ENCODE measurements at places on chromosomes 7 and 10. TPM values are rescaled to one million over a fixed set of nuclear protein-coding genes. Genes with fewer than 3 reads are reported as not detected.

GRCh38 chr10:114471906-114472876 is 67.9 kb upstream of the AFAP1L2 start:
- peaks cover 7% of the 10 kb centered on the region for H3K4me1 ChIP-seq
- peak overlapping the region; percentile 25 for H3K27ac ChIP-seq
- DNase-seq: no peak
- no peak overlapping the region for H3K4me3 ChIP-seq
- peaks cover 4% of the 10 kb centered on the region for H3K36me3 ChIP-seq

GRCh38 chr7:100556541-100556940 is 17.2 kb downstream of the SAP25 start:
- no peaks in the 10 kb centered on the region for H3K4me1 ChIP-seq
- peaks cover 36% of the 10 kb centered on the region for H3K36me3 ChIP-seq
- no peak overlapping the region for H3K27ac ChIP-seq

DNA sequence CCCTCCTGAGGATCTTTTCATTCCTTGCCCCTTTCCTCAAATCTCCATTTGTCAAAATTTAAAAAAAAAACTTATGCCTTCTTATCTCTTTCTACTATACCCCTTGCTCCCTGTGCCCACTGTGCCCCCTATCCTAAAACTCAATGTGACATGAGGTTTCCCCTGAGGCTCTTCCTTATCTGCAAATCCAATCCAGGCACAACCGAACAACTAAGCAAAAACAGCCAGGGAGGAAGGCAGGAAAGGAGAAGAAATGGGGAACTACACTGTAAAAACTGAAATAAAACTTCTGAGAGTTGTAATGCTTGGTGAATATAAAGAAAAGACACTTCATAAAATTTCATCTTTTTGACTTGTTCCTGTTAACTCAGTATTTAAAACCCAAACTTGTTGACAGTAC is 54.2 kb downstream of the CRPPA start:
- no peak overlapping the region for H3K4me3 ChIP-seq
- no peak overlapping the region for H3K27ac ChIP-seq
- no peaks in the 10 kb centered on the region for H3K36me3 ChIP-seq
- DNase-seq: no peak
- H3K4me1 ChIP-seq: no peaks in the 10 kb centered on the region

DNA sequence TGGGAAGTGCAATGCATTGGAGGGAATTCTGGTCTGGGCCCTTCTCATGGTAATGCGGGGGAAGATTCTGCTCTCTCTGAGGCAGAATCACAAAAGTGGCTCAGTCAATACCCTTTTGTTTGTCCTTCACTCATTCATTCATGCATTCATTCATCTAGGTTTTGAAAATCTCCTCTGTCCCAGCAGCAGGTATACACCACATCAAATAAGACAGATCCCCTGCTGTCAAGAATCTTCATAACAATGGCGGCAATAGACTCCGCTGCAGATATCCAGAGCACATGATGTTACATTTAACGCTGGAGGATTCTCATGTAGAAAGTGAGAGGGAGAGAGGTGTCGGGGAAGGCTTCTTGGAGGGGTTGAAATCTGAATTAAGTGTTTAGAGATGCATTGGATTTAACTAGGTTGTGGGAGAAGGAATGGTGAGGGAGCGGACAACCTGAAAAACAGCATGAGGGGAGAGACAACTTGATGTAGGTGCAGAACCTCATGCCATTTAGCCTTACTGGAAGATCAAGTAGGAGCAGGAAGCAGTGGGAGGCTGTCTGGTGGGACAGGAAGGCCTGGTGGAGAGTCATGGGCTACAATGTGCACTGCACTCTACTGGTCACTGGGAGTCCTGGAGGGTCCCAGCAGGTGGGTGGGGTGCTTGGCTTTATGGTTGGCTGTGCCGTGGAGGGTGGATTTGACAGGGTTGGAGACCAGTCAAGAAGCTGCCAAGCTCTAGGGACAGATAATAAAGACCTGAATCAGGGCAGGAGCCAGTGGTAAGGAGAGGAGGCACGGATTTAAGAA is 5.2 kb upstream of the FAM180A start:
- H3K27me3 ChIP-seq: no peaks in the 10 kb centered on the region
- no peak for DNase-seq
- no peak overlapping the region for H3K4me3 ChIP-seq
- no peak overlapping the region for H3K27ac ChIP-seq
- H3K36me3 ChIP-seq: no peaks in the 10 kb centered on the region

DNA sequence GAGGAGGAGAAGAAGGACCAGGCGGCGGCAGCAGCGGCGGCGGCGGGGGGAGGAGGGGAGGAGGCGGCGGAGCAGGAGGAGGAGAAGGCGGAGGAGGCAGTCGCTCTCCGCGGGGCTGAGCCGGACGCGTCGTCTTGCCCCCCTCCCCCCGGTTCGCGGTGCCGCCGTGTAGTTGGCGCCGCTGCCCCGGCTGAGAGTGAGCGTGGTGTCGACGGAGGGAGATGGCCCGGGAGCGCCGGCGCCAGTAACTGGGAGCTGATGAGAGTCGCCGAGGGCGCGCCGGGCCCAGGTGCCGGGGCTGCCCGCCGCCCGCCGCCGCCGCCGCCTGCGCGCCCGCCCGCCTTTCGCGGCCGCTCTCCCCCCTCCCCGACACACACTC is 257 bp downstream of the WAC start:
- peak overlapping the region; percentile 93 for H3K27ac ChIP-seq
- peaks cover 9% of the 10 kb centered on the region for H3K36me3 ChIP-seq
- no peaks in the 10 kb centered on the region for H3K4me1 ChIP-seq
- no peaks in the 10 kb centered on the region for H3K27me3 ChIP-seq

- no peak for DNase-seq
- H3K4me1 ChIP-seq: no peaks in the 10 kb centered on the region
- no peaks in the 10 kb centered on the region for H3K36me3 ChIP-seq
These were observed 65.3 kb downstream of the SGCE start for GRCh38 chr7:94590526-94591162.

DNA sequence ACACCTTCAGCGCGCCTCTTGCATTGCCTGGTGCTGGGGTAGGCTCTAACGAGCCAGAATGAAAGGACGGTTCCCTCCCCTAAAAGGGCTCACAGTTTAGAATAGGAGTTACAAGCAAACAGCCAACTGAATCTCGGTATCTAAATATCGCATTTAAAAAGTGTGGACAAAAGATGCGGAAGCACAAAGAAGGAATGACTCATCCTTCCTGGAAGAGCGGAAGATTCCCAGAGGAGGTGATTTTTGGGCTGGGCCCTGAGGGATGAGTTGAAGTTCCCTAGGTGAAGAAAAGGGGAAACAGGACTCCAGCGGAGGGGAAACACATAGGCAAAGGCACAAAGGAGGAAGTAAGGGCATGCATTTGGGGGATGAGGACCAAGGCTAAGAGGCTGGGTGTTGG is 29.9 kb downstream of the SRRM3 start:
- DNase-seq: no peak
- H3K4me3 ChIP-seq: no peak overlapping the region
- peaks cover 13% of the 10 kb centered on the region for H3K27me3 ChIP-seq
- no peaks in the 10 kb centered on the region for H3K4me1 ChIP-seq

GRCh38 chr10:24718031-24718855 is 5.4 kb downstream of the ARHGAP21 start:
- peaks cover 9% of the 10 kb centered on the region for H3K4me1 ChIP-seq
- H3K27me3 ChIP-seq: no peaks in the 10 kb centered on the region
- H3K4me3 ChIP-seq: no peak overlapping the region
- DNase-seq: no peak

- no peaks in the 10 kb centered on the region for H3K36me3 ChIP-seq
- DNase-seq: no peak
- H3K27me3 ChIP-seq: no peaks in the 10 kb centered on the region
- H3K4me1 ChIP-seq: no peaks in the 10 kb centered on the region
- H3K27ac ChIP-seq: no peak overlapping the region
These were observed 164.4 kb downstream of the TPK1 start for GRCh38 chr7:144671429-144671828.

DNA sequence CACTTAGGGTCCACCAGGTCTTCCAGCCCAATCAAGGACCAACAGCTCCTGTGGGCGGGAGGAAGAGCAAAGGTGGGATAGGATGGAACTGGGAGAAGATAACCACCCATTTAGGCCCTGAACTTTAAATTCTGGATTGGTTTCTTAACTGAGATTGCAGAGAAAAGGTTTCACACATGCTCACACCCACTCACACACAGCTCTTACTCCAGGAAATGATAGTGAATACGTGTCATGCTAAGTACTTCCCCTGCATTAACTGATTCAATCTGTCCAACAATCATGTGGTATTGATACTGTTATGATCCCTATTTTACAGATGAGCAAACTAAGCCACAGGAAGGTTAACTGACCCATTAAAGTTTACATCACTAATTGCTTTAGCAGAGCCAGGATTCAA is 4.6 kb upstream of the CYP3A4 start:
- no peaks in the 10 kb centered on the region for H3K4me1 ChIP-seq
- no peak overlapping the region for H3K4me3 ChIP-seq
- no peaks in the 10 kb centered on the region for H3K36me3 ChIP-seq
- no peak for DNase-seq
- H3K27ac ChIP-seq: no peak overlapping the region
- H3K27me3 ChIP-seq: no peaks in the 10 kb centered on the region

DNA sequence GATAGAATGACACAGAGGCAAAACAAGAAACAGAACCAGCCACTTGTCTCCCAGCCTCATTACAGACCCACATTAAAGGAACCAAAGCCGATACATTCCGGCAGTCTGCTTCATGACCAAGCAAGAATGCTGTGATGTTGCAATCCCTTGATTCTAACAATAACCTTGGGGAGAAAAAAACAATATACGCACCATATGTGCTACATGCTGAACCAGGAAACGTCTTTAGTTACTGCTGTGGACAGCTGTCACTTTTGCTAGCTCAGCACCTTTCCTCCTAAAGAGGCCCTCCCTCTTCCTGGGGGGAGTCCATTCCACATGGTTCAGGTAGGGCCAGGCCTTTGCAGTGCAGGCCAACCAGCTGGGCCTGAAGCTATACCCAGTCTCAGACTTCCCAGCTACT is 79.1 kb downstream of the PRTFDC1 start:
- peaks cover 6% of the 10 kb centered on the region for H3K36me3 ChIP-seq
- no peak overlapping the region for H3K4me3 ChIP-seq
- H3K4me1 ChIP-seq: peaks cover 21% of the 10 kb centered on the region

GRCh38 chr10:111984057-111984456 is 199.5 kb downstream of the GPAM start:
- H3K27me3 ChIP-seq: no peaks in the 10 kb centered on the region
- no peaks in the 10 kb centered on the region for H3K4me1 ChIP-seq
- no peaks in the 10 kb centered on the region for H3K36me3 ChIP-seq
- DNase-seq: no peak

GRCh38 chr7:98869027-98869596 is 702 bp downstream of the TMEM130 start:
- no peak for DNase-seq
- H3K27ac ChIP-seq: no peak overlapping the region
- peak overlapping the region; percentile 7 for H3K4me3 ChIP-seq
- H3K36me3 ChIP-seq: no peaks in the 10 kb centered on the region
- H3K27me3 ChIP-seq: peaks cover 32% of the 10 kb centered on the region

DNA sequence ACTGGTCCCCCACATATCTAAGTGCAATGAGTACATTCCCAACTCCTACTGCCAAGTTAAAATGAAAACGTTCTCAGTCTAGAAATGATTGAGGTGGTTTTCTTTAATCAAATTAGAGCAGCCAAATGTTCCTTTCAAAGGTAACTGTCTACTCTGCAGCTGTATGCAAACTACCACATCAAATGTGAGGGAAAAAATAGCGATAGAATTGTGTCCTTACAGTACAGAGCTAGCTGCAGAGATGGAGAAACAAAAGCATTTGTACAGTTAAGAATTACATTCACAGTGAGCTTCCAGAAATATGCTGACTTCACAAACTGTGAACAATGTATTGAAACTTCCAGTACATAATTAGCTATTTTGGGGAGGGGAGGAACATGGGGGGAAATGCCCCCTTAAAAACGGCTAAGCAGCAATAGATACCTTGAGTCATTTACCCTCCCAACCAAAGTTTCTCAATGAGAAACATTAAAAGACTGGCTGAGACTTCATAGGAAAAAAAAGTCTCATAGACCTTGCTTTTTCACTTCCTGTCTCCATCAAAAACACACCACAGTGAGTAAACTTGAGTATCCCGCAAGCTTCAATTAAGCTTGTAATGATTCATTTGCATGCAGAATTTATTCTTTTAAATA is 22.9 kb downstream of the CDK6 start:
- H3K27me3 ChIP-seq: no peaks in the 10 kb centered on the region
- no peak for DNase-seq
- H3K36me3 ChIP-seq: no peaks in the 10 kb centered on the region
- H3K4me1 ChIP-seq: no peaks in the 10 kb centered on the region
- H3K4me3 ChIP-seq: no peak overlapping the region
- H3K27ac ChIP-seq: peak overlapping the region; percentile 21

DNA sequence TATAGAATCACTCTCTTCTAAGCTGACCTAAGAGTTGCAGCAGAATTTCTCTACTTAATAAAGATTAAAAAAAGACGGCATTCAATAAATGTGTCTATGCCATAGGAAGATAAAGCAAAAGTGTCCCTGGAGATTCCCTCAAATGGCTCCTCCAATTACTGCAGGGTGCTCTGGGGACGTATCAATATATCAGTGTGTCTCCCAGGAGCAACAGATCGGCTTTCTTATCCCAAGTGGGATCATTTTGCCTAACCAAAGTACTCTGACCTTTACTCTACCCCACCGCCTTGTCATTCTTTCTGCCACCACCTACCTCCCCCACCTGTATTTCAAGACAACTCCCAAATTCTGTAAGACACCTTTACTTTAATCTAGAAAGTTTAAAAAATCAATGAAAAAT is 202.0 kb upstream of the SEMA3C start:
- H3K27ac ChIP-seq: no peak overlapping the region
- no peak for DNase-seq
- no peaks in the 10 kb centered on the region for H3K27me3 ChIP-seq
- H3K4me3 ChIP-seq: no peak overlapping the region

The CPA5 gene
- not detected for total RNA-seq

The ITPRIP gene
- total RNA-seq: 23.8 TPM

The GNGT1 gene
- total RNA-seq: not detected

The OR2A7 gene
- total RNA-seq: 6.5 TPM

The WIPF3 gene
- 2.8 TPM for total RNA-seq

The NFKB2 gene
- 48.2 TPM for total RNA-seq

All from lung (tissue), 17 donors.